HCEC 1CT (cell line): ENCODE measurements at places on chromosomes 4 and X.
A peak's percentile ranks its signal among the peaks of the same experiment; 100 is the strongest.

GRCh38 chr4:109051054-109051453 is 251.4 kb downstream of the COL25A1 start:
- no peak for DNase-seq

DNA sequence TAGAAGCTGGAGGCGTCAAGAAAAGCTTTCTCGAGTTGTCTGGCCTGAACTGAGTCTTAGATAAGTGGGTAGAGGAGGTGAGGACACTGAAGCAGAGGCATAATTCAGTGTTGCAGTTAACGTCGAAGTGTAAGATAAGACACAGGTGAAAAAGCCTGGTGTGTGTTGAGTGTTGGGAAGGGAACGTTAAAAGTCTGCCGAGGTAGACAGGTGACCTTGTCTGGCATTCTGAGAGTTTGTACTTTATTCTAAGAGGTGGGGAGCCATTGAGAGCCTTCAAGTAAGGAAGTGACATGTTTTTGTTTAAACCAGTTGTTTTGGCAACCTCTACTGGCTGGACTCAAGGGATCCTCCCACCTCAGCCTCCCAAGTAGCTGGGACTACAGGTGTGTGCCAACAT is 219.1 kb downstream of the SHROOM3 start:
- DNase-seq: no peak

- no peak for DNase-seq
These were observed 199.5 kb upstream of the IGFBP7 start for GRCh38 chr4:57309658-57310057.

GRCh38 chr4:94897023-94897422 is 139.3 kb downstream of the BMPR1B start:
- no peak for DNase-seq

DNA sequence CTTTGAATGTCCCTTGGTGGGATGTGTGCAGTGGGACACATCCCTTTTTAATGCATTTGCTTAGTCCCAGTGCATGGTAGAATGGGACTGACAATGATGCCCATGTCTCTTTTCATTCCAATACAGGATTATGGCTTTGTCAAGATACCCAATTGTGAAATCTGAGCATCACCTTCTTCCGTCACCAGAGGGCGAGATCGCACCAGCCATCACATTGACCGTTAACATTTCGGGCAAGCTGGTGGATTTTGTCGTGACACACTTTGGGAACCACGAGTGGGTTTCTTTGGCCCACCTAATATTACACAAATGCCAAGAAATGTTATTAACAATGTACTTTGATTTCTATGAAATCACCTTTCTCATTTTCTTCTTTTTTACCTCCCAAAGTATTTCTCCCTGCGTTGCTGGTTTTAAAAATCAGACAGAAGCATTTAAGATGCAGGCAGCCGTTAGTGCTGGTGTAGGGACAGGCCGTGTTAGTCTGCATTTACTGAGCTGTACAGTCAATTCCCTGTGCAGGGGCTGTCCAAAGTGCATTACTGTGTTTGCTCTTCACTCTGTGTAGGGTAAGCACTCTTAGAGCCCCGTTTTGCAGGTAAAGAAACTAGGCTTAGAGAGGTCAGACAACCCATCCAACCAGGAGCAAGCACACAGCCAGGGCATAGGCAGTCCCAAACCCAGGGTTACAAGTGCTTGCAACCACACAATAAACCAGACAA is 46.5 kb downstream of the CWH43 start:
- DNase-seq: peak; percentile 16

DNA sequence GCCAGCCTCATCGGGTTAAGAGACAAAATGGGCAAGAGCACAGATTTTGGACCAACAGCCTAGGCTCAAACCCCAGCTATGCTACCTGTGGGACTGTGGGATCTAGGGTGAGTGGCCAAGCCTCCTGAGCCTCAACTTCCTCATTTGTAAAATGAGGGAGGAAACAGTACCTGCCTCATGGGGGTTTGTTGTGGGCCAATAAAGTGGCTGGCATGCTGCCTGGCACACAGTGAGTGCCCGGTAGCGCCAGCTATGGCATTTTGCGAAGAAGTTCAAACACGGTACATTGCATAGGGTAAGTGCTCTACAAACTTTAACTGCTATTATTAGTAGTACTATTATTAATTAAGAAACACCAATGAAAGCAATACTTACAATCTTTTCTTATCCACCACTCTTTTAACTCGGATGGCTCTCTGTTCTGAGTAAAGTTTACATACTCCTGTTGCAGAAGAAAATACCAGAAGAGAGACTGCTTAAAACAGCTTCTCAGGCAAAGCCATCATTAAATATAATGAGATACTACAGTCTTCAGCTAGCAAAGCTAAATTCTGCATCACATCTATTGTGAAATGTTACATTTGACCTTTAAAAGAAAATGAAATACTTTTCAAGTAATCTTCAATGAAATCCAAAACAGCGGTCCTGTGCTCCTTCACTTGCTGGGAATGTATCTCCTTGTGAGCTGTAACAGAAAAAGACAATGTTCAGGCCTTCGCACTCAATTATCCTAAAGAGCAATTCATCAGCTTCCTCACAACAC is 70.1 kb downstream of the NSG1 start:
- no peak for DNase-seq

DNA sequence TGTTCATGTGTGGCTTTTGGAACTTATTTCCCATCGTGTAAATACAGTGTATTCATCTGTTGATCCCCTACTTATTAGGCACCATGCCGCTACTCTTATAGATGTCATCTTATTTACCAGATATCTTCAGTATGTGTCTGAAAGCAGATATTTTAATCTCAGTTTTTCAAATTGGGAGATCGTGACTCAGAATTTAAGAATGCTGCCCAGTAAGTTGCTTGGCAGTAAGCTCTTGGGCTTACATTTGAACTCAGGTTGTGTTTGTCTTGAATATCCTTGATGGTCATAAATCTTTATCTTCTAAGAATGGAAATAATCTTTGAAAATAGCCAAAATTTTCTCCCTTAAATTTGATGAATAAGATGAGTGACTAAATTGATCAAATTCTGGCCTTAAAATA is 45.9 kb upstream of the RPA4 start:
- DNase-seq: peak; percentile 7

DNA sequence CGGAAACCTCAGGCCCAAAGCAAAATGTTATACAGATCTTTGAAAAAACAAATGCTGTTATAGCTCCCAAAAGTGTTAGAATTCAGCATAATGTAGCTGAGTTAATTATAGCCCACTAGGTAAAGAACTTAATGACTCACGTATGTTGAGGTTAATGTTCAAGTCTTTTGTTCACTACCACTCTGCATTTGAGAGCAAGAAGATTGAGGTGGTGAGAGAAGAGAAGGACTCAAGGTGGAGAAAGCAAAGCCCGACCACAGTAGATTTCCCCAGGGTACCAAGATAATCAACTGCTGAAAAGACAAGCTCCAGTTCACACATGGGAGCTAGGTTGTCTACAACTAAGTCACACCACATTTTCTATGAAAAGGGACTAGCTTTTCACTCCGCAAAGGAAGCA is 480.2 kb downstream of the DTHD1 start:
- no peak for DNase-seq

GRCh38 chr4:12761694-12762093 is 722.4 kb downstream of the RAB28 start:
- no peak for DNase-seq

- DNase-seq: no peak
These were observed 1.1 kb downstream of the IRAK1 start for GRCh38 chrX:154018518-154019060.

DNA sequence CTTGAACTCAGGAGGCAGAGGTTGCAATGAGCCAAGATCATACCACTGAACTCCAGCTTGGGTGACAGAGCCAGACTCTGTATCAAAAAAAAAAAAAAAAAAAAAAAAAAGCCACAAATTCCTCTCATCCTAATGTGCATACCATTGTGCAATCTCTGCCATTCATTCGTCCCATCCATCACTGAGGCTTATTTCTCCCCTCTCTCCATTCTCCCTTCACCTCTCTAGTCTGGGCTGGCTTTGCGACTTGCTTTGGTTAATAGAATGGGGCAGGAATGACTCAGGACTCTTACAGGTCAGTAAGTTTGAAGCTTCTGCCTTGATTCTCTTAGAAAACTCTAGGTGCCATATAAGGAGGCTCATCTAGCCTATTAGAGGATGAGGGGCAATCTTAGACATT is 60.3 kb upstream of the DDX3X start:
- peak; percentile 24 for DNase-seq

DNA sequence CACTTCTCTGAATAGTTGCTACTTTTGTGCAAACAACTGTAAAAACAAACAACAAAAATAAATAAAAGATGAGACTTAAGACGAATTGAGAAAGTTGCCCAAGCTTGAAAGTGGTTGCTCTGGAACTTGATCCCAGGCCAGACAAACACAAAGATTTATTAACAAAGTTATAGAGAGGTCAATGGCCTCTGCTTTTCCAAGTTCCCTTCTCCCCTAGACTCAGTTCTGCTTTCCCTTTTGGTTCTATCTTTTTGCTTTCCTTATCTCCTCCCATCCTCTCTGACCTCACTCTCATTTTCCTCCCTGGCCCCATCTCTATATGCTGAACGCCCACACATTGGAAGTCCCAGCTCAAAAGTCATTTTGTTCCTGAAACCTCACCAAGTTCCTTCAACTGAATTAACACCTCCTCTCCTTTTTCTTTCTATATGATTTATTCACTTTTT is 82.7 kb downstream of the MXRA5 start:
- DNase-seq: no peak

DNA sequence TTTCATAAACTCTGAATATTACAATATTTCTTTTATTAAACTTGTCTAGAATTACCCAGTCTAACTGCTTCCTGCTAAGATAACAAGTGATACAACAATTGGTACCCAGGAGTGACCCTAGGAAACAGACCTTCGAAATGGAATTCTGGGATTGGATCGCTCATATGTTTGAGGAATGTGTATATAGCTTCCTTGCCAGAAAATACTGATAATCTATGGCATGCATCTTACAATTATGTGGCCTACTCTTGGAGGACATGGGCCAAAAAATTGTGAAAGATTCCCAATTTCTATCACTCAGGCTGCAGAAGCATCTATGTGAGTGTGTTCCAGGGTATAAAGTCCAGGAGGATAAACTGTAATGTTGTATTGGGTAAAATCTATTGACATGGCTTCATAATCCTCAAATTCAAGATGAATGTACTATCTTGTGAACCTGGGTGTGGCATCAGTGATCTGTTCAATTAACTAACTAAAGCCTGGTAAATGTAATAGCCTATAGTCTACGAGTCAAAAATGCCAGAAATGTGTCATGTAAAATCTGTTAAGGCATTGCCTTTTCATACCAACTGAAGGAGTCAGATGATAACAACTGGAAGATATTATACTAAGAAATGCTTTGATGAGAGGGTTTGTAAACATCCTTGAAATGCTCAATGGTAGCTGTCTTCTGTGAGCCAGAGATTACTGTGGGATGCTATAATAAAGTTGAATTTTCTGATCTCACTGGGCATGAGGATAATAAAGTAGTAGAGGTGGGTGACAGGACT is 1499.3 kb downstream of the PCDH7 start:
- DNase-seq: no peak

DNA sequence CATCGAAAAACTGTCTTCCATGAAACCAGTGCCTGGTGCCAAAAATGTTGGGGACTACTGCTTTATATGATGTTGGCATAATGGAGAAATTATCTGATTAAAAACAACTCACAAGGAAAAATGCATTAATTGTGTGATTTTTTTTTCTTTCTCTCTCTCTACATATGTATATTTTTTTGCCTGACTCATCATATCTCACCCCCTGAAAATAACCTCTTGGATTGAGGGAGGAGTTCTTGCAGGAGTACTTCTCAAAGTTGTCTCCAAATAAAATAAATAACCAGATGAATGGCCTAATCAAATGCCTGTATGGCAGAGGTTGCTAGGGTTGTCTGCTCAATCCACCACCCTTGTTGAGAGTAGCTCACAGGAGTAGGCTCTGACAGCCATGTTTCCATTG is 19.9 kb upstream of the TNIP3 start:
- no peak for DNase-seq

GRCh38 chrX:153995504-153995903 is 22.9 kb downstream of the TMEM187 start:
- DNase-seq: no peak
